ENCODE measurements at places on chromosomes 1 and 21.

DNA sequence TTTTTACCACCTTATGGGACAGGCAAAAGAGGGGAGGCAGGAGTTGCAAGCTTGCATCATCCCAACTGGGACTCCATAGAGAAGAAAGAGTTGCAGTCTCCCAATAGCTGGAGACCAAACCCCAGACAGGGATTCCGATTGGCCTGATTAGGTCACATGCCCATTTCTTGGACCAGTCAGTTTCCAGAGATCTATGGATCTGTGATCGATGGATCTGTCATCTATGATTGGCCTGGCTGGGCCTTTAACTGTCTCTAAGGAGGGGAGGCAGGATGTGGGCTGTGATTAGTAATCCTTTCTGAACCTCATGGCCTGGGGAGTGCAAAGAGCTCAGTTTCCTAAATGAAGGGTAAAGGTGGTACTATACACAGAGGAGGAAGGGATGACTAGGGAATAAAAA, 252.1 kb downstream of the MATN1 start:
- DNase-seq = no peak

DNA sequence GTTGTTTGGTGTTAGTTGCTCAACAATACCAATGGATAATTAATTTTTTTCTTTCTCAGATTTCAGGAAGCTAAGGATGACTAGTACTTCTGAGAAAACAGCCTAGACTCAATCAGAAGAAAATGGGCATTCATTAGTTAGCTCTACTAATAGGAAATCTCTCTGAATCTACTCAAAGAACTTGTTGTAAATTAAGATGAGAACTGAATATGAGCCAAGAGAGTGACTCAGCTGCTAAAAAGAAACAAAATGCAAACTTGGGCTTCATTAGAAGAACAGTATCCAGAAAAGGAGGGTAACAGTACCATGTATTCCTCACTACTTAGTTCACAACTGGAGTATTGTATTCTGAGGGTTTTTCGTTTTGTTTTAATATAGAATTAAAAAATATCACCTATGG, 12.5 kb downstream of the FOXJ3 start:
- DNase-seq = no peak

- no peak for DNase-seq
Measured at GRCh38 chr1:232305050-232305449, 324.9 kb downstream of the SIPA1L2 start.

DNA sequence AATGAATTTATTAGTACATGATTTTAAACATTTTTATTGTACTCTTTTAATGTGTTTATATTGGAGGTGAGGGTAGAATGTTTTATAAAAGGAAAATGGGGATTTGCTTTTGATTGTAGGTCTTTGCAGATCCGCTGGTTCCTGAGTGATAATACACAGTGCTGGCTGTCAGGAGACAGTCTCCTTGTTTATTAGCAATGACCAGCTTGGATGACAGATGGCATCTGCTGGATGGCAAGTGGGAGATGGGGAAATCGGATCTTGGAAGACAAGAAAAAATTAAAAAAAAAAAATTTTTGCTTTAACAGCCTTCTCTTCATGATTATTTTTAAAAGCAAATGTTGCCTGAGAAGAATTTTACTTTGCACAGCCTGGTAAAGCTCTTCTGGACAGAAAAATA, 4.4 kb upstream of the PHTF1 start:
- DNase-seq = no peak

DNA sequence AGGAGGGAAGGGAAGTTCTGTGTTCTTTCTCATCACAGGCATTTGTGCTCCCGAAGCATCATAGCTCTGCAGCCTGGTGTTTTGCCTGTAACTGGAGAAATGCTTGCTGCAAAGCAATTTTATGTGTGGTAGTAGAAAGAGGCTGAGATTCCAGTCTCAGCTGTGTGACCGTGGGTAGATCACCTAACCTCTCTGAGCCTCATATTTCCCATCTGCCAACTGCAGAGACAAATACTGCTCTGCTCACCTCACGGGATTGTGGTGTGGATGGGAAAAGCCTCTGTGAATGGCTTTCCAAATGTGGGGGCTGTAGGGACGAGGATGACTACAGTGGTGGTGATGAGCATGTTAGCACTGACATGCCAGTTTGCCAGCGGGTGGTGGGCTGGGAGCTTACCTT, 84.0 kb downstream of the MDM4 start:
- no peak for DNase-seq

- DNase-seq = no peak
Measured at GRCh38 chr1:44847845-44848244, 4.8 kb upstream of the PTCH2 start.

DNA sequence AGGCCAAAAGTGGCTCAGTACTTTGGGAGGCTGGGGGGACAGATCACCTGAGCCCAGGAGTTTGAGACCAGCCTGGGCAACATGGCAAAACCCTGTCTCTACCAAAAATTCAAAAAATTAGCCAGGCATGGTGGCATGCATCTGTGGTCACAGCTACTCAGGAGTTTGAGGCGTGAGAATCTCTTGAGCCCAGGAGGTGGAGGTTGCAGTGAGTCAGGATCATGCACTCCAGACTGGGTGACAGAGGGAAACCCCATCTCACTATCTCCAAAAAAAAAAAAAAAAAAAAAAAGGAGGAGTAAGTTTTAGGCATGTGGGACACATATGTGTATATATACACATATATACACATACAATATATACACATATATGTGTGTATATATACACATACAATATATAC, 165.3 kb upstream of the DPYD start:
- no peak for DNase-seq

- DNase-seq = no peak
Measured at GRCh38 chr1:34101151-34101550, 63.9 kb downstream of the CSMD2 start.
